ENCODE measurements at places on chromosomes 11 and 22.

GRCh38 chr11:91023731-91024130 is 800.9 kb upstream of the CHORDC1 start:
- no peak for DNase-seq

GRCh38 chr11:108593923-108594434 is 411 bp upstream of the EXPH5 start:
- no peak for DNase-seq

DNA sequence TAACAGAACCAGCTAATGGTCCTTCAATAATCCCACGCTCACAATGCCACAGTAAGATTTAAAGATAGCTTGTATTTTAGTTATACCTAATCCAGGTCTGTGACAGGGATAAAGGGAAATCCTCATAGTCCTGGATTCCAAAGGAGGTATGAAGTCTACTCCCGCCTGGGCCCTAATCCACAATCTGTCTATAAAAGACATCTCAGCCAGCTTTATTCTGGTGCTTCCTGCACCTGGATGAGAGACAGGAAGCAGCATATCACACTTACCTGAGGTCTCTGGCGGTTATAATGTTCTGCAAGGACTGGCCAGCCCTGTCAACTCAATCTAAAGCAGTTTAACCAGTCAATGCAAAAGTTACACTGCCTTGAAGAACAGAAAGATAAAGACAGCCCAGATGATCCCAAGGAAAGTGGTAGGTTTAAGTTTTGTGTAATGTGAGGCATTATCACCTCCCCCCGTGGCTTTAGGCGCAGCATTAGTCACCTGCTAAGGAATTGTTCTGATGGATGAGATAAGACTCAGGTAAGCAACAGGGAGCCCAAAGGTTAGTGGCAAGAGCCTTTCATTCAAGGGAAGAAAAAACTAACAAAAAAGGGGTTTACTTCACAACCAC is 57.6 kb downstream of the PLEKHA7 start:
- DNase-seq = no peak

GRCh38 chr11:35082321-35083180 is 56.4 kb upstream of the CD44 start:
- peak; percentile 59 for DNase-seq

- DNase-seq = no peak
These were observed 24.3 kb upstream of the KCNQ1OT1 start for GRCh38 chr11:2724104-2724503.

DNA sequence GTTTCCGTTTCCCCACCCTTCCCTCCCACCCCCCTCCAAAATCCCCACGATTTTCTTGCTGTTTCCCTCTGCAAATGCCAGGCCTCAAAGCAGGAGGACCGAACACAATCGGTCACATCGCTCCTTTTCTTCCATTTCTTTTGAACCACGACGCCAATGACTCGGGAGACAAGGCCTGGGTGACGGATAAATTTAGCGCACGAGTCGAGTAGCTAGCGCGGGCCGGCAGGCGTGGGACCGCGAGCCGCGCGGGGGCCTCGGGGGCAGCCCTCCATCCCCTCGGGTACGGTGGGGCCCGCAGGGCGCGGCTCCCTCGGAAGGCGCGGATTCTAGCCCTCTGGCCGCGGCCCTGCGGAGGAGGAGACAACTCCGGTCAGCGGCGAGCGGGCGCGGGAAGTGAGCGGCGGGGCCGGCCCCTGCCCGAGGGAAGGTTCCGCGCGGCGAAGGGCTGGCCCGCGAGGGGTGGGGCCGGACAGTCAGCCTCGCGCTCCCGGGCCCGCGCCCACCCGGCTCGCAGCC is 414 bp downstream of the JOSD1 start:
- DNase-seq = no peak

- no peak for DNase-seq
These were observed 70.4 kb downstream of the GLYATL1 start for GRCh38 chr11:59009661-59010060.

- DNase-seq = no peak
These were observed 75.7 kb upstream of the PITPNB start for GRCh38 chr22:27994481-27995331.

- DNase-seq = no peak
These were observed 45.6 kb upstream of the LMO1 start for GRCh38 chr11:8309311-8309710.

- no peak for DNase-seq
These were observed 1.0 kb downstream of the DNHD1 start for GRCh38 chr11:6498121-6498520.

DNA sequence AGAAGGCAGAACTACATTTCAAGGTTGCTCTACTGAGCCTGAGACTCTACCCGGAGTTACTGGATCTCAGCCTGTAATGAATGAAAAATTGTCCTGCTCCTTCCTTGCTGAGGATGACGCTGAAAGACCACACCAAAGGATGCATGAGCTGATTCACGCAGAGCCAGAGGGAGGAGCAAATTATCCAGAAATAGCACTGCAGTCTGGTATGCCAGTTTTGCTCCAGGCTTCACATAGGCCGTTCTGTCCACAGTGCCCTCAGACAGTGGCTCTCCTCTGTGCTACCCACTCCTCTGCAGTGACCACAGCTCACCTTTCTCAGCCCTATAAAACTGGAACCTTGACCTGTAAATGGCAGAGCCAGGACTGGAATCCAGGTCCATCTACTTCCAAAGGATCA is 79.3 kb upstream of the GALNT18 start:
- no peak for DNase-seq

Data from bone marrow (tissue), 2 donors.